ENCODE measurements at places on chromosomes 2 and 18.

DNA sequence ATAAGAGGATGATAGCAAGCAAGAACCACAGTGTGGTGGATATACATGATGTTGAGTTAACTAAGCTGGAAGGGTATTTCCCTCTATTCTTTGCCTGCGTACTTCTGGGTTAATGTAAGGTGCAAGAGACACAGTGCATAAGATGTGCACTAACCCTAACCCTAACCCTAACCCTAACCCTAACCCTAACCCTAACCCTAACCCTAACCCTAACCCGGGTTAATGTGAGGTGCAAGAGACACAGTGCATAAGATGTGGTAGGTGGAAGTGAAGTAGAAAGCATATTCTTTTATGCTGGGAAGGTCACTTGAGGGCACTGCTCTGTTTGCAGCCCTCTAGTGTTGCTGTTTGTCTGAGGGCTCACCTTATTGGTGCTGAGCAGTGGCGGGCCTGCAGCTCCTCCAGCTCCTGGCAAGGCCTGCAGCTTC is 181.5 kb upstream of the ITGA4 start:
- ATAC-seq = no peak

DNA sequence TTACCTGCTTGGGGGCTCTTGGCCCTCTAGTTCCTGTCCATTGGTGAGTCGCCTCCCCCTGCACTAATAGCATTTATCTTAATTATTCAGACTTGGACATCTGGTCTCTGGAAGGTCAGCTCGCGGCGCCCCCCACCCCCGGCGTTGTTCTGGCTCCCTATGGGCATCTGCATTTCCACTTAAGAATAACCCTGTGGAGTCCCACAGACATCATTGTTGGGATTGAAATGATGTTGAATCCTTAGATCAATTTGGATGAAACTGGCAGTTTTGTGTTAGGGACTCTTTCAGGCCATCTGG is 313.8 kb upstream of the HS6ST1 start:
- no peak for ATAC-seq

DNA sequence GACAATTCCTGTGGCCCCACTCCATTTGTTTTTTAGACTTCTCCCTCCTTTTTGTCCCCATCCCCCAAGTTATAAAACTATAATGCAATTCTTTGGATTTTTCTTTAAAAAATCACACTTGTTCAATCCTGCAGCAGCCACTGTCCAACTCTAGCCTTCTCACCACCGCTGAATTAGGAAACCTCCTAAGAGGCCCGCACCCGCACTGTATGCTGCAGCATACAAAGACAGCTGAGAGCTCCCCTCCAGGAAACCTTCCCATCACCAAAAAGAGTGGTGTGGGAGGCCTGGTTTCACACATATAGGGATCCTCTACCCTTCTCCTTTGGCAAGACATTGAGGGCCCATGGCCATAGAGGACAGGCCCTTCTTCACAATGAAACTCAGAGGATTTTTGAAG is 2.9 kb downstream of the PCGF1 start:
- no peak for ATAC-seq

- ATAC-seq = no peak
Observed at GRCh38 chr2:180010701-180011100, 3.6 kb upstream of the CWC22 start.

DNA sequence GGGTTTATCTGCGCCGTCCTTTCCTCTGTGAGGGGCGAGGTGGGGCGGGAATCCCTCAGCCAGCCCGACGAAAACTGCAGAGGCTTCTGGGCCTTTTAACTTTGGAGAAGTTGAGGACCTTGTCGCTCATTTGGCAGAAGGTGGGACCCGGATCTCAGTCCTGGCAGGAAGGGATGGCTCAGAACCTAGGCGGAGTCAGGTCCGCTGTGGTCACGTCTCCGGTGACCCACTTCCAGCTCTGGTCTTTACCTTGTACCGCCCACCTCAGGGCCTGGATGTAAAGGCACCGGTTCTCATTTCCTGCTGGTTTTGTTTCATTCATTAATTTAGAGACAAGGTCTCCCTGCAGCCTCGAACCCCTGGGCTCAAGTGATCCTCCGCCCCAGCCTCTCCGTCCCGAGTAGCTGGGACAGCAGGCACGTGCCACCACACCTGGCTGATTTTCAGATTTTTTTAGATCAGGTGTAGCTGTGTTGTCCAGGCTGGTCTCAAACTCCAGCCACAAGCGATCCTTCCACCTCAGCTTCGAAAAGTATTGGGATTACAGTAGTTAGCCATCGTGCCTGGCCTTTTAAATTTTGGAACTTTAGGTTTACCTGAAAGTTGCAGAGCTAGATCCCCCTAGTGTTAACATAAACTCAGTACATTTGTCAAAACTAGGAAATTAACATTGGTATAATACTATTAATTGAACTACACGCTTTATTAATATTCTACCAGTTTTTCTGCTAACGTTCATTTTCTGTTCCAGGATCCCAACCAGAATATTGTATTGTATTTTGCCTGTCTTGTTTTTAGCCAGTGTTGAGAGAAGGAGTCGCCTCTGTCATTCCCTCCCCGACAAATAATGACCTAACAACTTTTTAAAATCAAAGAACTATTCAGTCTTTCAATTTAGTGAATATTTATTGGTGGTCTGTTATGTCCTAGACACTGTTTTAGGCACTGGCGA is 852 bp downstream of the POLI start:
- ATAC-seq = peak; percentile 79
